AG08395 (cell line): ENCODE measurements at places on chromosomes 2 and 18.
A peak's percentile ranks its signal among the peaks of the same experiment; 100 is the strongest.

DNA sequence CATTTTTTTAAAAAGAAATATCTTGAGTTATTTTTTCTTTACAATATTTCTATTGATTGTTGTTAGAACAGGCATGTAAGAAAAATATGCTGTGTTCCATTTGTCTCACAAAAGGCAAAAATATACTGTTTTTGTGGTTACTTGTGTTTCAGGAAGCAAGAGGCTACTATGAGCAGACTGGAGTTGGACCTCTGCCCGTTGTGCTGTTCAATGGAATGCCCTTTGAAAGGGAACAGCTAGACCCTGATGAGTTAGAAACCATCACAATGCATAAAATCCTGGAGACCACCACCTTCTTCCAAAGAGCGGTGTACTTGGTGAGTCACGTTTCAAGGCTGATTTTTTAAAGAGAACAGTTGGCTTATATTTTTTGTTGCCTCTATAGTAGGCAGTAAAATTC is 54.7 kb downstream of the UGGT1 start:
- no peak for DNase-seq

- DNase-seq: no peak
Measured at GRCh38 chr2:158681816-158682215, 113.3 kb upstream of the DAPL1 start.

GRCh38 chr2:62375113-62375420 is 130.9 kb downstream of the TMEM17 start:
- DNase-seq: no peak

- peak; percentile 68 for DNase-seq
Measured at GRCh38 chr18:75070625-75071483, 138.1 kb downstream of the PTGR3 start.

DNA sequence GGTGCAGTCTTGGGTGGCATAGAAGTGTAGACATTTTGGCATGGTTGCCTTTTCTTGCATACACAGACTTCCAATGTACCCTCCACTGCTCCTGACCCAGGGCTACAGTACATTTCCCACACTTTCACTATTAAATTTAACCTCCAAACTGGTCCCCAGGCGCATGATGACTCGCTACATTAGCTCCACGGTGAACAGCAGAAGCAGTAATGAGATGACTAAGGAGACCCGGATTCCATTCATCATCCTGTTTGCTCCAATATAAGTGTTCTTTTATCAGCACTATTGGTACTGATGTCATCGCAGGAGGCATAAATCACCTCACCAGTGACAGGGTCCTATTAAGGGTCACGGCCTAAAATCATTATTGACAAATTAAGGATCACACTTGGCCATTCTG is 316.5 kb downstream of the EN1 start:
- DNase-seq: peak; percentile 64

DNA sequence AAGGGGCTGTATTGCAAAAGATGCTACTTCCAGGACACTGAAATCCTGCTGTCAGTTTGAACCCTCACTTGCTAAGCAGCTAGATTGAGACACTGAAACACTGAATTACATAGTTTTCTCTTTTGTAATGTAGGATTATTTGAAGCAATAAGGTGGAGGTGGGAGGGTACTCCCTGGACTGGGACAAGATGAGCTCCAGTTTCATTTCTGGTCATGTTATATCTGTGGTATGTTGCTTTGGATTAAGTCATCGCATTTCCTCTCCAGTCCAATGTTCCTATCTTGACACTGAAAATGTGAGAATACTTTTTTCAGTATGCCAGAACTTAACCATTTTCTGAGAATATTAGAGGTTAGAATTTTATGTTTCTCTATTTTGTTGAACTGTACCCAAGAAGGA is 426.2 kb upstream of the MEX3C start:
- DNase-seq: no peak

- peak; percentile 30 for DNase-seq
Measured at GRCh38 chr18:39561126-39561525, 1995.5 kb upstream of the CELF4 start.

DNA sequence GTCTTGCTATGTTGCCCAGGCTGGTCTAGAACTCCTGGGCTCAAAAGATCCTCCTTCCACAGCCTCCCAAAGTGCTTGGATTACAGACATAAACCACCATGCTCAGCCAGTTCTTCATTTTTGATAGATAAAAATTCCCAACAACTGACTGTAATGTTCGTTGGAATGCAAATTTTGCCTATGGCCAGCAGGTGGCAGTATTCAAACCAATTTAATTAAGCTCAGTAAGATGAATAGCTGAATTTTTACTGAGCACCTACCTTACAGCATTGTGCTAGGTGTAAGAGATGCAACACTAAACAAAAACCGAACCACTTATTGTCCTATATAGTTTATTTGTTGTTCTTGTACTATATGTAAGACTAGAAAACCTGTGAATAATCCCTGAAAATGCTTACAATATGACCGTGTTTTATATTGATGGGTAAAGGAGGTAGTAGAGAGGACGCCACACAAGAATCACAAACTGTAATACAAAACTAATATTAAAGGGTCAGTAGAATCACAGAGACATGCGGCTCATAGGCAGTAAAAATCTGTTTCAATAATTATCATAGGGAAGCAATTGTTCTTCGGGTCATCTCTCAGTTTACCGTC is 8.2 kb upstream of the TMEM182 start:
- peak; percentile 46 for DNase-seq

DNA sequence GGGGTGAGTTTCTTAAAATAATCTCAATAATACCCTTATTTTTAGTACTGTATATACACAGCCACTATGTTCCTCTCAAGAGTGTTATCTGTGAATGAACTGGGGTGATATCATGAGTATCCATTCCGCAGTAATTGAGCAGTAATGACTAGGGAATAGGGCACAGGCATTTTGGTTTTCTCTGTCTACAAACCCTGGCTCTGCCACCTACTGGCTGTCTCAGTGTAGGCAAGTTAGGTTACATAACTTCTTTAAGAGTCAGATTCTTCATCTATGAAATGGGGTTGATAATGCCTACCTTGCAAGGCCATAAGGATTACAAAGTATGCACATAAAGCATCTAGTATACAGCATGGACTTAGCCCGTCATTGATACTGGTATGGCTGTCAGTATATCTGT is 555.8 kb downstream of the NRXN1 start:
- no peak for DNase-seq

GRCh38 chr18:33467531-33467930 is 27.0 kb upstream of the CCDC178 start:
- no peak for DNase-seq

- DNase-seq: no peak
Measured at GRCh38 chr2:150617351-150617978, 130.0 kb upstream of the RND3 start.

- no peak for DNase-seq
Measured at GRCh38 chr2:41948397-41948763, 99.4 kb upstream of the PKDCC start.

DNA sequence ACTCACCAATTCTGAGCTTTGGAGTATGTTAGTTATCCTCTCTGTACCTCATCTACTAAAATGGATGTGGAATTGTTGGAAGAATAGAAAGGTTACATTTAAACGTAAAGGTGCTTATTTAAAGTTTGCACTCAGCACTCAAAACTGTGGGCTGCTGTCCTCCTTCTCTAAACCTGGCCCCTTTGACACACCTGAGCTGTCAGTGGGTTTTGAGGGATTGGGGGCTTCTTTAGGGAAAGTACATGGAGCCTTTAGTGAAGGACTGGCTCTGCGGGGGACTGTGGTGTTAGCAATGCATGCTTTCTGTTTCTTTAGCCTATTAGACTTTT is 47.2 kb downstream of the TET3 start:
- no peak for DNase-seq

- no peak for DNase-seq
Measured at GRCh38 chr2:150110548-150110947, 376.9 kb downstream of the RND3 start.

DNA sequence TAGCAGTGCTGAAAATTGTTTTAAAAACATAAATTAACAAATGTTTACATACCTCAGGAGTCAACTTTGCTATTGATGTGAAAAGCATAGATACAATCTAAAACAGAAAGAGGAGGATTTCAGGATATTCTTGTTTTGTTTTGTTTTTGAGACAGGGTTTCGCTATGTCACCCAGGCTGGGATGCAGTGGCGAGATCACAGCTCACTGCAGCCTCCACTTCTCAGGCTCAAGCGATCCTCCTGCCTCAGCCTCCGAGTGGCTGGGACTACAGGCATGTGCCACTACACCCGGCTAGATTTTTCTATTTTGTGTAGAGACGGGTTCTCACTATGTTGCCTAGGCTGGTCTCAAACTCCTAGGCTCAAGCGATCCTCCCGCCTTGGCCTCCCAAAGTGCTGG is 60.6 kb downstream of the C2orf74 start:
- DNase-seq: no peak

GRCh38 chr2:66901344-66901743 is 466.4 kb downstream of the MEIS1 start:
- DNase-seq: peak; percentile 8

DNA sequence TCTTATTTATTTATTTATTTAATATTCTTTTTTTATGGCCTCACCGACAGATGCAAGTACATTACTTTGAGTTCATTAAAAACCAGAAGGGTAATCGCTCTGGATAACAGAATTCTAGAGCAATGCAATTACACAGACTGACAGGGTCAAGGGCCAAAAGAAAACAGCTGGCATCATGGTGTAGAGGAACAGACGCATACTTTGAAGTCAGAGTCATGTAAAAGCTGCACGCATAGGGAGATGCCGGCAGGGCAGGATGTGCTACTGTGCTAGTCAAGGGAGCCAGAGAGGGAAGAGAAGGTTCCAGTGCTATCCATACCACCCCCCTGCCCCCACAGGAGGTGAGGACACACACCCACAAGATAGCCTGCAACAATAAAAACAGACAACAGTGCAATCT is 115.2 kb upstream of the TFCP2L1 start:
- DNase-seq: no peak

- DNase-seq: no peak
Measured at GRCh38 chr2:124478761-124479160, 453.7 kb downstream of the CNTNAP5 start.

DNA sequence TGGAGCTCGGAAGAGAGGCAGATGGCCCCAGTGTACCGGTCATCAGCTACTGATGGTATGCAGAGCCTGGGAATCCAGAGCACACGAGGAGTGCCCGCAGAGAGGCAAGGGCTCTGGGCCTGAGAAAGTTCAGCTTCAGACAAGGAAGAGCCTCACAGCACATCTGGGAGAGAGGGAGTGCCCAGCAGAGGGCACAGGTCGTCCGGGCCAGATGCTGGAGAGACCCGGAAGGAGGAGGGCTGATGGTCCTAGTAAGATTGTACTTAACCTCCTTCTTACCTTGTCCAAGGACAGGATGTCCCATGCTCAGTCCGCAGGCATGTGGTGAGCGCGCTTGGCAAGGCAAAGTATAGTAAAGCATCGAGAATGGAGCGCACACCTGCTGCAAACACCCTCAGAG is 24.4 kb upstream of the CHMP1B start:
- no peak for DNase-seq

GRCh38 chr18:49751427-49752094 is 61.8 kb downstream of the ACAA2 start:
- no peak for DNase-seq
